EH (cell line): ENCODE measurements at places on chromosomes 13 and 19.

GRCh38 chr13:111533900-111534683, 213.7 kb downstream of the TEX29 start:
- no peak for DNase-seq

GRCh38 chr13:112652512-112653070, 37.2 kb upstream of the ATP11A start:
- DNase-seq = peak; percentile 19

- peak; percentile 97 for DNase-seq
These were observed 81.6 kb upstream of the CSNK1A1L start for GRCh38 chr13:37187105-37187504.

- no peak for DNase-seq
These were observed 3.7 kb upstream of the NR2C2AP start for GRCh38 chr19:19206938-19207337.

DNA sequence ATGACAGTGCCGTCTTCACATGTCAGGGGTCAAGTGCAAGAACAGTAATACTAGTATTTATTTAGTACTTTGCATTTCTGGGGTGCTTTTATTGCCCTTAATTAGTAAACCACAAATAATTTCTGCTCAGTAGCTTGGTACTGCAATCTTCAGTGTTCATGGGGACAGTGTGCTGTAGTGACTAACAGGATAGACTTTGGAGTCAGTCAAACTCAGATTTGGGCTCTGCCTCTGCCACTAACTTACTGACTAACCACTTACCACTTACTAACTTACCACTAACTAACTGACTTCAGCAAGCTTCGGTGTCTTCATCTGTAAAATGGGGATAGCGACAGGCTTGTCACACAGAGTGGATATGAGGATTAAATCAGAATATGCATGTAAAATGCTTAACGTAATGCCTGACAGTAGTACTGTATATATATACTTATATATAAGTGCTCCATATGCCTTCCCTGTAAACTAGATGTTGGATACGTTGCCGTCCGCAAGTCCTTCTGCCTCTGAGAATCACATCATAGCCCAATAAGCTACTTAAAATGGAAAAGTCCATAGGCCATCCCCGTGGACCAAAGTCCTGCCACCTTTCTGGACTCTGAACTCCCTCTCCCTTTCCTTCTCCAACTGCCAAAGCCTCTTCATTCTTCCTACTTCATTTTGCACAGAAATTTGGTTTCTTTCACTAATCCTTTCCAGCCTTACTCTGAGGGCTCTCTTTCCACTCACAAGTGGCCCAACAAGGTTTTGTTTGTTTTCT, 158.1 kb downstream of the ZIC5 start:
- DNase-seq = peak; percentile 2

DNA sequence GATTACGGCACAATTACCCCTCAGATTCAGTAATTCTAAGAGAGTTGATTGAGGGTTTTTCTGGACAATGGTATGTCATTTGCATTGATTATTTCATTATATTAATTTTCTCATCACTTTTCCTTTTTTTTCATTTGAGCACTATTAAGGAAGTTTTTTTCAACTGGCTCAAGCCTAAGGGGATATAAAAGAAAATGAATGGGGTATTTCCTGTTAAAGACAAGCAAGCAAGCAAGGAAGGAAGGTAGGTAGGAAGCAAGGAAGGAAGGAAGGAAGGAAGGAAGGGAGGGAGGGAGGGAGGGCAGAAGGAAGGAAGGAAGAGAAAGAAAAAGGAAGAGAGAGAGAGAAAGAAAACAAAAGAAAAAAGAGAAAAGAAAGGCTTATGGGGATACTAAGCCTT, 620.3 kb downstream of the DIAPH3 start:
- no peak for DNase-seq

DNA sequence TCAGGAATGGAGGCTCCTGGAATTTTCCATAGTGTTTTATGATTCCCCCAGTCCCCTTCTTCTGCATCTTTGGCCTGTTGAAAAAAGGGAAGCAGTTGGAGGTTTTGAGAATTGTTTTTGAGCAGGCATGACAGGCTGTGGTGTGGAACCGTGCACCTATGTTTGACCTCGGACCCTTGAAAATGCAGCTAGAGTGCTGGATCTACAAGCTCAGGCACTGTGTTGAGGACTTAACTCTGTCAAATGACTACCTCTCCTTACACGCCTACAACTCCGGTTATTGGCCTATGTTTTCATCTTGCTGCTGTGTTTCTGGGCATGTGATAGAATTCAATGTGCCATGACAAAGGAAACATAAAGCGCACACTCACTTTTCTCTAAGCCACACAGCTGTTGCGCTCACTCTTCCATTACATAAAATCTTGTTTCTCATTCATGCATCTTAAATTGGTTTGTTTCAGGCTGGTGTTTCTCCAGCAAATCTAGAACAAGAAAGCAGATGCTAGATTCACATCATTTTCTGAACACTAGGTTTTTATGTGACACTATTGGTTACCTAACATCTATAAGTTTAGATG, 616.6 kb downstream of the FGF9 start:
- no peak for DNase-seq

GRCh38 chr19:35759697-35760096, 1.7 kb downstream of the PROSER3 start:
- no peak for DNase-seq

DNA sequence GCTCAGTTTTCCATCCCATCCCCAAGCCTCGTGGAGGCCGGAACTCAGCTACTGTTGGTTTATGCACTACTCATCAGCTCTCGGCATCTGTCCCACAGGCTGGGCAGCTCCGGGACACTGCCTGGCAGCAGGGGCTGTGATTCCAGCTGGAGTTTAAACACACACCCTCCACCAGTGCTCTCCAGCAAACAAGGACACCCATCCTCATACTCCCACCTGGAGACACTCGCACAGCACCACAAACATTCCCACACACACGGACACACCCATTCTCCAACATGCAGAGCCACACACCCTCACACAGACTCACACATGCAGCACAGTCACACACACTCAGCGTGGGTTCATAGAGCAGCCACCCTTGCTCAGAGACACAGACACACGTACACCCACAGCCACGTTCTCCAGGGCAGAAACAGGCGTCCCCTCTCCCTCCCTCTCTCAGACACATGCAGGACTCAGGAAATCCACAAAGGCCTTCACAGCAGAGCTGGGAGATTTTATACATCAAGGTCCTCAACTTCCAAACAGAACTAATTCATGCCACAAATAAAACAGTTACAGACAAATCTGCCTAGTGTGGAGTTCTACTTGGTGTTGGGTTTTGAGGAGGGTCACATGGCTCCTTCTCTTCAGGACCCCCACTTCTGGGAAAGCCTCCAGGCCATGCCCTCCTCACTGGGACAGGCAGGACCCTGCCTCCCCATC, 785.4 kb downstream of the UQCRFS1 start:
- peak; percentile 25 for DNase-seq

- DNase-seq = no peak
These were observed 2.4 kb upstream of the SLC7A10 start for GRCh38 chr19:33227870-33228599.

- DNase-seq = no peak
These were observed 1.1 kb downstream of the DHRS12 start for GRCh38 chr13:51802631-51803418.

DNA sequence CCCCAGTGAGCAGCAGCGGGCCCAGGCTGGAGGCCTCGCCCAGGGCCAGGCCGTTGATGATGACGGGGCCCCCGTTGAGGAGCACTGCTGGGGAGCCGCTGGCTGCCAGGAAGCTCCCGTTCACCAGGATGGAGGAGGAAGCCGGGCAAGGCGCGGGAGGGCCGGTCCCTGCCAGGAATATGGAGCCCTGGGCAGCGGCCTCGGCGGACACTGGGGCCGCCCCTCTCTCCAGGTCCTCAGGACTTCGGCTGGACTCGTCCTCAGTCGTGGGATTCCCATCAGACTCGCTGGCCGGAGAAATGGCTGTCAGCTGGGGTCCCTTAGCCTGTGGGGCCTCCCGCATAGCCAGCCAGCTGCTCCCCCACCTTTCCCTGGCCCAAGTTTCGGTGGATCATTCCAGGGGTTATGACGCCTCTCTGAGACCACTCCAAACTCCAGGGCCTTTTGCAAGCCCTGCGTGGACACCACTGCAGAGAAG, 2.1 kb downstream of the SIX5 start:
- peak; percentile 50 for DNase-seq

DNA sequence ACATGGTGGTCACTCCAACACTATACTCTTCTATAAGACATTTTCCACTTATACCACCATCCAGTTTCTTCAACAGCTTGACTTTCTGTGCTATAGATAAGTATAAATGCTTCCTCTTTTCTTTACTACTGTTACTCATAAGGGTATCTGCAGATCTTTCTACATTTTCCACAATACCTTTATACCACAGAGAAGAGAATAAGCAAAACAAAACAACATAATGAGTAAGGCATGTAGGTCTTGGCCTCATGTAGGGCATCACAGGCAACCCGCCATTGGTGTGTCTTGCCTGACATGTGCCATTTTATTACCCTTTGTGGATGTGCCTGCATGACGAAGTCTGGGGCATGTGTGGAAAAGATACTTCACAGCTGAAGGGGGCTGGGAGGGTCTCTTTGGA, 265.3 kb upstream of the STARD13 start:
- DNase-seq = no peak

DNA sequence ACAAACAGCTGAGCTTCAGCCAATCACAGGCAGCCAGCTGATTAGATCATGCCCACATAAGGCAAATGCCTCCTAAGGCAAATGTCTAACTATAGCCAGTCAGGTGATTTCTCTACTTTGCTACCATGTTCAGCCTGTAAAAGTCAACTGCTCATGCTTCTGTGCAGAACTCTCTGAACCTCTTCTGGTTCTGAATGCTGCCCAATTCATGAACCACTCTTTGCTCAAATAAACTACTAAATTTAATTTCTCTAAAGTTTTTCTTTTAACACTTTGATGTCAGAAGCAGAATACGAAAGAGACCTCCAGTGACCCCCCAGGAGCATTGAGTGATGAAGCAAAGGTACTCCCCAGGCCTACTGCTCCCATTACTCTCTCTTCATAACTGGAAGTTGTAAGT, 240.7 kb upstream of the IPO5 start:
- no peak for DNase-seq

GRCh38 chr19:39247701-39248664, 673 bp downstream of the IFNL4 start:
- DNase-seq = no peak

DNA sequence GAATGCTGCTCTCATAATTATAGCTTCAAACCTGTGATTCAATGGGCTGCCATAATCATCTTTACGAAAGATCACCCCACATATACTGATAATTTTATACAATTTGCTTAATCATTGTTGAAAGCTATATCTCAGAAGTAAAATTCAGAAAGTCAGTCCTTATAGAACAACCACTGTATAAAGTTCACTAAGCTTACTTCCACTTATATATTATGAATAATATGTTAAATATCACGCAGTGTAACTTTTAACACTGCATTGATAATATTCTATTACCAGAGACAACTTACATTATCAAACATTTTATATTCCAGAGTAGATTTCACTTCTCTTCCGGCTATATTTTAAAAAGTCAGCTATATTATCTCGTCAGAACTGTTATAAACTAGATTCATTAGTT, 550.1 kb upstream of the PCDH20 start:
- no peak for DNase-seq

DNA sequence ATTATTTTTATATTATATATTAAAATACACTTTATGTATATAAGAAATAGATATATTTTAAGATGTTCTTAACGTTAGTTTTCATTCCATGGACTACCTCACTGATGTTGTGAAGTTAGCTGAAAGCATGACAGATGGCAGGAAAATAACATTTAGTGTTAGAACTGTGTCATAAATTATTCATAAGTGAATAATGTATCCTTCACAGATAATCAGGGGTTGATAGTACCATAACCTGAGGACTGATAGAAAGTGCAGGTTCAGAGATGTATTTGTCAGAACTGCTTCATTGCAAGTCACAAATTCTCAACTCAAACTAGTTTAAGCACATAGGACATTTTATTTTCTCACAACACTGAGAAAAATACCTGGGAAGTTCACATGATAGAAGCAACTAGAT, 14.6 kb upstream of the DIAPH3 start:
- DNase-seq = no peak

DNA sequence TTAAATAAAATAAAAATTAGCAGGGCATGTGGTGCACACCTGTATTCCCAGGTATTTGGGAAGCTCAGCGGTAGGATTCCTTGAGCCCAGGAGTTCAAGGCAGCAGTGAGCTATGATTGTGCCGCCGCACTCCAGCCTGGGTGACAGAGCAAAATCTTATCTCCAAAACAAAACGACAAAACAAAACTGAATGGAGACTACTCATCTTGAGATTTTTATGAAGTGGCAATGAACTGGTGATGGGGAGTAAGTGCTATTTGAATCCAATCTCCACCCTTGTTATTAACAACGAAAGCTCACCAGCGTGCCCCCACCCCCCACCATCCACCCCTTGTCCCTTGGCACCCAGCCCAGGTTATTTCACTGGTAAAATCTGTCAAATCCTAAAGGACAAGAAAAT, 45.2 kb upstream of the URI1 start:
- DNase-seq = no peak

GRCh38 chr13:110042253-110042950, 256.0 kb upstream of the IRS2 start:
- DNase-seq = peak; percentile 75

GRCh38 chr19:19661141-19661674, 2.3 kb downstream of the ATP13A1 start:
- no peak for DNase-seq

DNA sequence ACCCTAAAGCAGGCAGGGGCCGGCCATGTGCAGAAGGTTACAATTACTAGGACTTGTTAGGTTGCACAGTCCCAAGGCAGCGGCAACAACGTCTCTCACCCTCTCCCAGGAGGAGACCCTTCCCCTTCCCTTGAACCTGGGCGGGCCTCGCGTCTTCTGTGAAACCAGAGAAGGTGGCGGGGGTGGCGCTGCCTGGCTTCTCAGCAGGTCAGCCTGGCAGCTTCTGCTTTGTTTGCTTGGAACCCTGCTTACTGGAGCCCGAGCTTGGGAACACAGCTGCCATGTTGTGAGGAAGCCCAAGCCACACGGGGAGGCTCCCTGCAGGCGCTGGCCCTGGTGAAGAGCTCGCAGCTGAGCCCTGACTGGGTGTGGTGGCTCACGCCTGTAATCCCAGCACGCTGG, 15.5 kb downstream of the MKNK2 start:
- DNase-seq = no peak

DNA sequence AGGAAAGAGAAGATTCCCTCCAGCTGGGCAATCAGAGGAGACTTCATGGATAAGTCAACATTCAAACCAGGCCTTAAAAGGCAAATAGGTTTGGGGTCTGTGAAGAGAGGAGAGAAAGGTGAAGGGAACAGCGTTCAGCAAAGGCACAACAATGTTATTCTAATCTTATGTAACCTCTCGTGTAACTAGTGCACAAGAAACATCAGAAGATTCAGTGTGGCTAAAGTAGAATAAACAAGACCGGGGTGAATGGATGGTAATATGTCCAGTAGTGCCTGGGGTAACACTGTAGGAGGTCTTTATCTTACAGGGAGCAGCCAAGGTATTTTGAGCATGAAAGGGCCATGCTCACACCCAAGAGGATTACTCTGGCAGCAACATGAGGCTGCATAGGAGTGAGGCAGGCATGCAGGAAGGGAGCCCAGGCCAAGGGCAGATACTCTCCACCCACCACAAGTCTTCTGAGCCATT, 24.1 kb downstream of the LHFPL6 start:
- peak; percentile 4 for DNase-seq
